H9 (cell line): ENCODE measurements at places on chromosomes 7 and 10.

DNA sequence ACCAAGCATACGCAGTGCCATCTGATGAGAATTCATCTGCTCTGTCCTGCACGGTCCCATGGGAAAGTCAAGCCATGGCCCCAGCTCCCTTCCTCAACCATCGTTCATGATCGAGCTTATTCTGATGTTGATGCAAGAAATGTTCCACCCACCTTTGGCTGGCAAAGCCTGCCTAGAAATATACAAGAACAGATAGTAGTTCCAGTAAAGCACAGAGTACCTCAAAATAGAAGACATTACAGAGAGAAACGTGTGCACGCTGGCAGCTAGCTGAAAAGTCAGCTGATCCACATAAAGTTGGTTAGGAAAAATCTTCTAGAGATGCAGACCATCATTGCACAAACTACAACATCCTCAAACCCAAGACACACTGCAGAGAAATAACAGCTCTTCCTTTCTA, 127.0 kb downstream of the PTPRN2 start:
- DNase-seq = no peak

- DNase-seq = no peak
These were observed 206.5 kb upstream of the CNTNAP2 start for GRCh38 chr7:145909991-145910513.

- DNase-seq = no peak
These were observed 23.0 kb upstream of the TRIL start for GRCh38 chr7:28981161-28981465.

- DNase-seq = no peak
These were observed 11.0 kb downstream of the ZMIZ1 start for GRCh38 chr10:79079490-79080355.

- DNase-seq = no peak
These were observed 171.9 kb upstream of the CACNA2D1 start for GRCh38 chr7:82615527-82615926.

DNA sequence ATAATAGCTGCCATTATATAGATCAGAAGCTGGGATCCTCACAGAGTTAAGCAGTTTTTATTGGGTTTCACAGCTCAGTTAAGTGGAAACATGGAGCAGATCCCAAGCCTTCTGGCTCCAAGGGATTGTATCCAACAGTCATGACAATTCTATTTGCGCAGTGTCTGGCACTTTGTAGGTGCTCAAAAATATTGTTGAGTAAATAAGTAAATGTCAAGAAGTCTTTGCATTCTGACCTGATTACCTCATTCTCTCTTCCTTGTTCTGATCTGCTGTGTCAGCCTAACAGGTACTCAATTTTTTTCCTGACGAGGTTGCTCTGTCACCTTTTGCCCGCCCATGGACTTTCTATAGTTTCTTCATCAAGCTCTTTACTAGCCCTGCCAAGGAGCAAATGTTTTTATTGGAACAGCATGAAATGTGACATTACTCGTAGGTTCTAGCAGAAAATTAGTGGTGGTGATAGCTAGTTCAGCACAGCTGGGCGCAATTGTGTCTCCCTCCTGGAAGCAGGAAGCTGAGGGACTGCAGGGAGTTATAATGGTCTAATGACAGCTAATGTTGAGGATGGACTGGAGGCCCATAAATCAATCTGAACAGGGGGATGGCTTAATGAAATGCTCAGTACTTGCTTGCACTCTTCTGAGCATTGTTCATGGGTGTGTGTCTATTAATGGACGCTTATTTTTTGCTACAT, 680.2 kb downstream of the CCSER2 start:
- no peak for DNase-seq
